ENCODE measurements at places on chromosomes 5 and 9.

DNA sequence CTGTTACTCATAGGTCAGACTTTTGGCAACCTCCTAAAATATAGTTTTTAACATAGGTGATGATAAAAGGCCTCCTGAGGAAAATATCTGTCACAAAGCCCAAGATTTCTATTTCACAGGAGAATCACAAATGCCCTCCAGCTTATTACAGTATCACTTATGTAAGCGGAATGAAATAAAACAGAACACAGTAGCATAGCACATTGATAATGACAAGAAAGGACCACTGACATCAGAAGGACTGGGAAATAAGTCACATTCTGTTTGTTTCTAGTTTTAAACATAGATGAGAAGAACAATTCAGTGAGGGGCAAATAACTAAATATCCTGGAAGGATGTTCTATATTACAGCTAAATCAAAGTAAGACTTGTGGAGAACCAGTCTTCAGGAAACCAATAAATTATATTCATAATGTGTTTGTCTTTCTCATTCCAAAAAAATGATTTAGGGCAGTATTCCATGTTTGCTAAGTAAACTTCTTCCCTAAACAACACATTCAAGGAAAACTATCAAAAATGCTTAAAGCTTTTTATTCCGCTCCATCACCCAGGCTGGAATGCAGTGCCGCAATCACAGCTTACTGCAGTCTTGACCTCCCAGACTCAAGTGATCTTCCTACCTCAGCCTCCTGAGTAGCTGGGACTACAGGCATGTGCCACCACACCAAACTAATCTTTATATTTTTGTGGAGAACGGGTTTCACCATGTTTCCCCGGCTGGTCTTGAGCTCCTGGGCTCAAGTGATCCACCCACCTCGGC lies 20.8 kb upstream of the CTNNAL1 start:
- DNase-seq: no peak

GRCh38 chr5:126104951-126105350 lies 318.3 kb upstream of the GRAMD2B start:
- no peak for DNase-seq

DNA sequence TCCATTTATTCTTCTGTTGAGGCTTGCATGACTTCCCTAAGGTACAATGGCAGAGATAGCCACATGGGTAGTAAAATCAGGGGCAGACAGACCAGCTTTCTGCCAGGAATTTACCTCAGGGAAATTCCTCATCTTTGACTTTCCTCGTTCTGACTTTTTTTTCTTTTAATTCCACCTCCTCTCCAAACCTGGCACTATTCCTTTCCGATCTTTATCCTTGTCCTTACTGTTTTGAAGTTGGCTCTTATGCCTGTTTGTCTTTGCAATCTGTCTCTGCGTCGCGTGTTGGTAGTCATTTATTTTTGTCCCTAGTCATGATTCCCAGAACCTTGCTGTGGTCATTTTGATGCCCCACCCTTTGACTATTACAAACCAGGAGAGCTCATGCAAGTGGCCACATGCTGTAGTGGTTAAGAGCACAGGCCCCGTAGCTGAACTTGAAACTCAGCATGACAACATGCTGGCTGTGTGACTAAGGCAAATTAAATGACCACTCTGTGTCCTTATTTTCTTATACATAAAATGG lies 19.0 kb downstream of the TMC1 start:
- DNase-seq: no peak

GRCh38 chr5:171484460-171484899 lies 65.0 kb downstream of the FGF18 start:
- no peak for DNase-seq

GRCh38 chr5:169944115-169944514 lies 36.2 kb downstream of the INSYN2B start:
- DNase-seq: no peak
